ENCODE measurements at places on chromosomes 5 and 9.

DNA sequence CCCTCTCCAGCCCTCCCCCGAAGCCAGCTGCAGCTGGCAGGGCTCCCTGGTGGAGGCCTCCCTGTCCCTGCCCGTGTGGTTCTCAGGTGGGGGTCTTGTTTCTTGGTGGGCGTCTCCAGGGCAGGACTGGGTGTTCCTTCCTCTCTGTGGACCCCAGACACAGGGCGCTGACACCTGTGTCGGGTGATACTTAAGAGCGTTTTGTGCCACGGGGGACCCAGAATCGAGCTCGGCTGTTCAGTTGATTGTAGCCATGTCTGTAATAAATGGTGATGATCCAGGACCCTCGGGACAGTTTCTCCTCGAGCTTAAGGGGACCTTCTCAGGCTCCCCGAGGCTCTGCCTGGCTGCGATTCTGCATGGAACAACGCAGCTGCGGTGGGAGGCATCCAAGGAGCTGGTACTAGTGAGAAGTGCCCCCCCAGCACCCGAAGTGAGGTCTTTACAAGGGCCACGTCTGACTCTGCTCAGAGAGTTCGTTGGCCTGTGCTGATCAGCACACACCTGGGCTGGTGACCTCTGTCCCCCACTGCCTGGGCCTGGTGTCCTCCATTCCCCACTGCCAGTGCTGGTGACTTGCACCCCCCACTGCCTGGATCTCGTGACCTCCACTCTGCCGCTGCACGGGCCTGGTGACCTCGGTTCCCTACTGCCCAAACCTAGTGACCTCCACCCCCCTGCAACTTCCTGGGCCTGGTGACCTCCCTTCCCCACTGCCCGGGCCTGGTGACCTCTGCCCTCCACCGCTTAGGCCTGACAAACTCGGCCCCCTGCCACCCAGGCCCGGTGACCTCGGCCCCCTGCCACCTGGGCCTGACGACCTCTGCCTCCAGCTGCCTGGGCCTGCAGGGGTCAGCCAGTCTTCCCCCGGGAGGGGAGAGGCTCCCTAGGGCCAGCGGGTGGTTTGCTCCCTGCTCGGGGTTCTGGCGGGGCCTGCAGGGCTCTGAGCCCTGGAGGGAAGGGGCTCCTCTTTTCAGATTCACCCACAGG is 36.0 kb downstream of the NDUFS6 start:
- DNase-seq: no peak

DNA sequence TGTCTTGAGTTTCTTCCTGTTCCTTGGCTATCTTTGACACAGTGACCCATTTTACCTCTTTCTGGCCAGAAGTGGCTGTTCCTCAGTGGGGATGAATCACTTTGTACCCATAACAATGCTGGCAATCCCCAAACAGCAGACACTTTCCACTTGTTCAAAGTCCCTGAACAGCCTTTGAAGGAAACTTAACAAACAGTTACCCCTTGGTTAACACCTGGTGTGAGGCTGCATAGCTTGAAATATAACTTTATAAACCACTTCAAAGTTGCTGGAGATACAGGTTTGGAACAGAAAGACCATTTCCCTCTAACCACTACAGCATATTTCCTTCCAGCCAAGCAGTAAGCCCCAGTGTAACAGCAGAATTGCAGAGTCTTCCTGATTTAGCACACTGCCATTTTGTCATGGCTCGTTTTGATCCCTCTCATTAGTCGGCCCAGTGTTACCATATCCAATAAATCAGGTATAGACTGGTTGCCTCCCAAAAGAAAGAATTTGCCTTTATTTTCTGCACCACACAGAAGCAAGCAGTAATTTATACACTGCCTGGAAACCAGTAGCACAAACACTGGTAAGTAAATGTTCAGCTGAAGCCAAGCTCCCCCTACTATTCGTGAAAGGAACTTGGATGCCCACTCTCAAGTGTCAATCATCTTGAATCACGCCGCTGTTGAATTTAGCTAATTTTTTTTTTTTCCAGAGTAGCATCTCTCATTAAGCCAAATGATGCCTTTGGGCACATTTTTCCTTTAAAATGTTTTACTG is 225.9 kb downstream of the PIK3R1 start:
- DNase-seq: no peak

- no peak for DNase-seq
Observed at GRCh38 chr5:64827703-64828102, 59.0 kb downstream of the CWC27 start.

DNA sequence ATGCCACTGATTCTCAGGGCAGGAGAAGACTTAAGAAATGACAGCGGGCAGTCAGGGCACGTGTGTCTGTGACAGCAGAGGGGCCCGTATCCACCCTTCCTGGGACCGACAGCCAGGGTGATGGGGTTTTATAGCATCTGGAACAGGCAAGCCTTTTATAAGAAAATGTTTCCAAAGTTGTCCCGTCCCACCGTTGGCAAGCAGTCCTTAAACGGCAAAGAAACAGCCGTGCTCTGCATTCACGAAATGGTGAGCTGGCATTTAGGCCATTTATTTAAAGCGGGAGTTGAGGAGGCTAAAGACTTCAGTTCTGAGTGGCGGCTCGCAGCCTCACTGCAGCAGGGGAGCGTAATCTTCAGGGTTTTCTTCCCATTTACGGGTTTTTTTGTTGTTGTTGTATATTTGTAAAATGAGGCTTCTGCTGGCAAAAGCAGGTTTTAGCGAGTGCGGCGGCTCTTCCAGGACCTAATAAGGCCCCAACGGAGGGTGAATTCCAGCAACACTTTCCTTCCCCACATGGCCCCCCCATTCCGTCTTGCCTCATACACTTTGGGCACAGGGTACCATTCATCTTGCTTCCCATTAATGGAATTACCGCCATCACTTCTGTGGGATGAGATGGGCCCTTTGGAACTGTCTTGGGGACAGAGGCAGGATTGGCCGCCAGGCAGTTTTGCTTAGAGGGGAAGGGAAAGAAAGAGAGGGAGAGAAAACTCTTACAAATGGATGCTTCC is 15.8 kb downstream of the NEK6 start:
- no peak for DNase-seq

DNA sequence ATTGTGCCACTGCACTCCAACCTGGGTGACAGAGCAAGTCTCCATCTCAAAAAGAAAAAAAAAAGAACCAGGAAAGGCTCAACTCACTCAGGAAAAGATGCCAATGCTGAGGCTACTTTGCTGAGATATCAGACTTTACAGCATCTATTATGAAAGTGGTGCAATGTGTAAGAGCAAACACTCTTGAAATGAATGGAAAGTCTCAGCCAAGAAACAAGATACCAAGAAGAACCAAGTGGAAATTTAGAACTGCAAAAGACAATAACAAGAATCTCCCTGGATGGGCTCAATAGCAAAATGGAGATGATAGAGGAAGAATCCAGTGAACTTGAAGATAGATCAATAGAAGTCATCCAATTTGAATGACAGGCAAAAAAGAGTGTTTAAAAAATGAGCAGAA is 37.7 kb downstream of the TSPAN17 start:
- DNase-seq: no peak

DNA sequence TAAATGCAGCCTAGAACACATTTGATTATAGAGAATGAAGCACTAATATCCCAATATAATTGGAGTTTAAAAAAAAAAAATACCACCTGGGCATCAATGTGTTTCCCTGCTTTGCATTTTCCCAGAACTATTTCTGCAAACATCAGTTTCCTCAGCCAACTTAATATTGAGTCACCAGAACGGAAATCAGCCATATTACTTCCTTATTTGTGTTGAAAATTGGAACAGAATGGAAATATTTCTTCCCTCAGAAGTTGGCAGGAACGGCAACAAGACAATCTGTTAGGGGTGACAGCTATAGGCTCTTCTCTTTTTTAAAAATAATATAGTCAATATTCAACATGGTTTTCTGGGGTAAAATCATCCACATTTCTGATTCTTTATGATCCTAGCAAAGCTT is 4.0 kb downstream of the MFAP3 start:
- no peak for DNase-seq

GRCh38 chr5:96017951-96018350 is 56.3 kb upstream of the ELL2 start:
- no peak for DNase-seq

DNA sequence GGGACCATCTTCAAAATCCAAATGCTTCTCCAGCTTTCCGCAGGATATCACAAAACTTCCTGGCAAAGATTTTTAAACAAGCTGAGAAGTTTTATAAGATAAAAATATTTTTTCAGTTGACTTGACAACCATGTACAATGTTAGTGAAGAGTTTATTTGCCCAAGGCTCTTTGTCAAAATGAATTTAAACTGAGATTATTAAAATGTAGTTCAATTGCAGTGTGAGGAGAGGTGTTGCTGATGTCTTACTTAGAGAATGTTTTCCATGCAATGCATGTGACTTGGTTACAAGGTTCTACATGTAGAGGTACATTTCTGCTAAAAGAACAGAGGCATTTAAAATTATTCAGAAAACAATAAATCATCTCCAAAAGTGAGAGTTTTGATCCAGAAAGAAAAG is 131.4 kb upstream of the MINAR2 start:
- no peak for DNase-seq

GRCh38 chr5:91104062-91104448 is 279.1 kb downstream of the ARRDC3 start:
- no peak for DNase-seq

DNA sequence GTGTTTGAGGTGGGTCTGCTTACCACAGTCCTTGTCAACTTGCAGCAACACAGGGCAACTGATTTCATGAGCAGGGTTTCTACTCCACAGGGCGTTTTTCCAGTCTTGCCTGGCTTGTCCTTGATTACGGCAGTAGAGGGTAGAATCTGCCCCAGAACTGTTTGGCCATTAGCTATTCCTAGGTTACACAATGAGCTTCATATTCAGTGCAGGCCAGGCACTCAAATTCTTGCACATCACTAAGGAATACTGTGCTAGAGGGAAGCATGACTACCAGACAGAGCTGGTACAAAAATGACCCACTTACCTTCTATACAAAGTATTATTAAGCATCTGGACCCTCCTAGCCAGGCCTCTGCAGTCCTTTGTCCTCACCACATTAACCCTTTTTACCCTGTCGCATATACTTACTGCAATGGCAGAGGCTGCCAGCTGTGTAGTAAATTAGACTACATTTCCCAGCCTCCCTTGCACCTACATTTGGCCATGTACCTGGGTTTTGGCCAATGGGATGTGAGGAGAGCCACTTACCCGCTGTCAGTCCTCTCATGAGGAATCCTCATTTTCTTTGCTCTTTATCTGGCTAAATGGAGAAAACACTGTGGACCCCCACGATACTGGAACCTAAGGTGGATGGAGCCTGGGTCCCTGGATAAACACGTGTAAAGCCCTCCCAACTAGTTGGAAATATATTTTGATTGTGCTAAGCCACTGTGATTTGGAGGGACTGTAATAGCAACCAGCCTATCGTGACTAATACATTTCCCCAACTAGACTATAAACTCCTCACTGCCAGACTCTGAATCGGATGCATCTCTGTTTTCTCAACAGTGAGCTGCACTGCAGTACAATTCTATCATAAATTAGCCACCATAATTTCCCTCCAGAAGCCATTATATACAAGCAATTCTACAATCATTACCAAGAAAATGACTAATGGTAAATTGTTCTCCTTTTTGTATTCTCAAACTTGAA is 218.7 kb downstream of the GLIS3 start:
- no peak for DNase-seq

DNA sequence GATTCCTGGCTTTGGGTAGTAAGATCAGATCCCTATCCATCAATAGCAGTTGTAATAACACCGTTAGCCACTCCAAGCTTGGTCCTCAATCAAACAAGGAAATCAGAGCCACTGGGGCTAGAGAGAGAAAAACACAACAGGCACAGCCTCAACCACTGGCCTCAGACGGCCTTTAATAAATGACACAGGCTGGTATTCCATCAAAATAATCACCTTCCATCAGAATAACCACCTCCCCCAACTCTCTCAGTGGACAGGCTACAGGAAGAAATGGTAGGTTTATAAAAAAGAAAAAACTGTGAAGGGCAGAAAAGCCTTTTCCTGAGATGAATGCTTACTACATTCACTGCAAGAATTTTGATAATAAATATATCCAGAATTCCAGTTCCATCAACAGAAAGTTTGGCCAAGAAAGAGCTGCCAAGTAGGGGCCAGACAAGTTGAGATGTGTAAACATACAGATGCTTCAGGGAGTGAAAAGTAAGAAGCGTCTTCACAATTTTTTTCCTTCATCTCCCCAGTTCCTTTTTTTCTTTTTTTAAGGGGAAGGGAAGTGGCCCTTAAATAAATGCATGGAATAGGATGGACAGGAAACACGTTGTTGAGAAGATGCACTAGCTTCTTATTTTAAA is 5.5 kb downstream of the FOXD1 start:
- DNase-seq: no peak

- DNase-seq: no peak
Observed at GRCh38 chr5:142072488-142072887, 36.1 kb upstream of the NDFIP1 start.

DNA sequence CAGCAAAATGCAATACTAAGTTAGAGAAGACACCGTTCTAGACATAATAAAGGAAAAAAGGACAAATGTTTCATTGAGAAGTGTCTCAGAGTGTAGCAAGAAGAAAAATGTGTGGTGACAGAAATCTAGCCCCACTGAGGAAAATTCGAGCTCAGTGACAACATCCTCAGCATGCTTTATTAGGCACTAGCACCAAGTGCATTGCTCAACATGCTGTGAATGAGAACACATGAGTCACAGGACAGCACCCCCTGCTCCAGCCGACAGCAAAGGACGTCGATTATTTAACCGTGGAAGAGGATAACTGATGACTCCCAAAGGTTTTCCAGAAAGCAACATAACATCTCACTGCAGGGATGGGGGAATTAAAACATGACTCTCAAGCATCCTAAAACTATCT is 182.7 kb downstream of the GNAQ start:
- DNase-seq: no peak

DNA sequence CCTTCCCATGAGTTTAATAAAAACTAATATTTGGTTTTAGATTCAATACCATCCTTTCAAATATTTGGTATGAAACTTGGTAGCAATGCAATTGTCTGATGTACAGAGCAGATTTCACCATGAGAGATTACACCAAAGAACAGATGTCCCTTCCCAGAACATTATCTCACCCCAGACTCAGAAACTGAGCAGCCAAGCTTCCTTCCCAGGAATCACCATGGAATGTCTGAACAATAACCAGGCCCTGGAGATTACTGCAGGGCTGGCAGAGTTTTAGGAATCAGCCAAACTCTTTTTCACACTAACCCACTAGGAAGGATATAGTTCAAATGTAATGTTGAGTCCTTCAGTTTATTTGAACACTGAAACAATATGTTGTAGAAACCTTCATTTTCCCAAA is 23.9 kb downstream of the CLTA start:
- no peak for DNase-seq

GRCh38 chr5:57410374-57411320 is 72.0 kb downstream of the ACTBL2 start:
- DNase-seq: no peak

DNA sequence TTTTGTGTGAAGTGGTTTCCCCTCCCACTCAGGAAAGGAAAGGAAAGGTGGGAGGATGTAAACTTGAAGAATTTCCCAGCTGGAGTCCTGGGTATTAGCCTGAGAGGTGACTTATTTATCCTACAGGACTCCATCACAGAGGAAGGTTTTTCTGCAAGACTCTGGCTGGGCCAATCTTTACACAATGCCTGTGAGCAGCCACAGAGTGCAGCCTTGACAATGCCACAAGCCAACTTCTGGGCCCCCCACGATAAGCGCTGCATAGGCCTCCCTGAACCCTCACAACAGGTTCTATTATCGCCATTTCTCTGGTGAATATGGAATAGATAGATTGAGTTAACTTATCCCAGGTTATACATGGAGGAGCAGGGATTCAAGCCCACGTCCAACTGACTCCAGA is 12.4 kb downstream of the TTC39B start:
- no peak for DNase-seq

Measured in activated T-cell treated with anti-CD3 and anti-CD28 coated beads for 48 hours (primary cell).